ENCODE measurements at places on chromosomes 3 and 15.

DNA sequence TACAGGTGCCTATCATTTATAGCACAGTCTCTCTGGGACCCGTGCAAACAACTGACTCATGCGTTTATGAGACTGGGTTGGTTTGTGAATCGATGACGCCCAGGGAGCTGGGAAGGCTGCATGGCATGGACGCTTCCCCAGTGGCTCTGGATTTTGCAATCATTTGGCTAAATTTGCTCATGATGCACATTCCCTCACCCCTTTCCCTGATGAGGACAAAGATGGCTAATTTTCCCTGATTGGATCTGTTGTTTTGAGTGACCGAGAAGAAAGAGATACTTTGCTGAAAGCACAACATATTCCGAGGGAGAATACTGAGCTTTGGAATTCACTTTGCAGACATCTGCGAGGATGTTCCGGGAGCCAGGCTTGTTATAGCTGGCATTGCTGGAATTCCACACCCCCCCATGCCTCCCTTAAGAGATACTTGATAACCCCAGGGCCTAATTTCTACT lies 51.1 kb downstream of the CGNL1 start:
- no peak for DNase-seq

GRCh38 chr15:38028869-38029268 lies 94.4 kb downstream of the TMCO5A start:
- DNase-seq: no peak

GRCh38 chr15:37058316-37058985 lies 41.9 kb downstream of the MEIS2 start:
- no peak for DNase-seq

DNA sequence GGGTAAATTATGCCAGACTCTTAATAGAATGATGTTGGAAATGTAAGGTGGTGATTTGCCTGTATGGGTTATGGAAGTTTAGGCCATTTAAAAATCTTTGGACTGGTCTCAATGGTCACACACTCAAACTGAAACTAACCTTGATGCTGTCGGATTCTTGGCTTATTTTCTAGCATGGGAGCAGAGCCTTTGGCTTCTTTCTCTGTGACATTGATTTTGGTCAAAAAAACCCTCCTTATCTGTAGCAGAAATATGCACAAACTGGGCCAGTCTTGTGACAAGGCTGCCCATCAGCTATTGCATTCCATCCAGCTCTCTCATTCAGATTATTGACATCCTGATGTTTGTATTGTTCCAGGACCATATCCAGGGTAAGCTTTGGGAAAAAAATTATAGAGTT lies 35.9 kb downstream of the ARPP21 start:
- no peak for DNase-seq

GRCh38 chr3:168847291-168847883 lies 751.7 kb upstream of the GOLIM4 start:
- peak; percentile 26 for DNase-seq

GRCh38 chr3:120415756-120416155 lies 35.0 kb downstream of the FSTL1 start:
- no peak for DNase-seq
